ENCODE measurements at places on chromosomes 3 and 15.

GRCh38 chr3:29313981-29314726 lies 33.3 kb downstream of the RBMS3 start:
- DNase-seq: no peak

- no peak for DNase-seq
Measured at GRCh38 chr15:101039461-101039860, 120.3 kb downstream of the LRRK1 start.

DNA sequence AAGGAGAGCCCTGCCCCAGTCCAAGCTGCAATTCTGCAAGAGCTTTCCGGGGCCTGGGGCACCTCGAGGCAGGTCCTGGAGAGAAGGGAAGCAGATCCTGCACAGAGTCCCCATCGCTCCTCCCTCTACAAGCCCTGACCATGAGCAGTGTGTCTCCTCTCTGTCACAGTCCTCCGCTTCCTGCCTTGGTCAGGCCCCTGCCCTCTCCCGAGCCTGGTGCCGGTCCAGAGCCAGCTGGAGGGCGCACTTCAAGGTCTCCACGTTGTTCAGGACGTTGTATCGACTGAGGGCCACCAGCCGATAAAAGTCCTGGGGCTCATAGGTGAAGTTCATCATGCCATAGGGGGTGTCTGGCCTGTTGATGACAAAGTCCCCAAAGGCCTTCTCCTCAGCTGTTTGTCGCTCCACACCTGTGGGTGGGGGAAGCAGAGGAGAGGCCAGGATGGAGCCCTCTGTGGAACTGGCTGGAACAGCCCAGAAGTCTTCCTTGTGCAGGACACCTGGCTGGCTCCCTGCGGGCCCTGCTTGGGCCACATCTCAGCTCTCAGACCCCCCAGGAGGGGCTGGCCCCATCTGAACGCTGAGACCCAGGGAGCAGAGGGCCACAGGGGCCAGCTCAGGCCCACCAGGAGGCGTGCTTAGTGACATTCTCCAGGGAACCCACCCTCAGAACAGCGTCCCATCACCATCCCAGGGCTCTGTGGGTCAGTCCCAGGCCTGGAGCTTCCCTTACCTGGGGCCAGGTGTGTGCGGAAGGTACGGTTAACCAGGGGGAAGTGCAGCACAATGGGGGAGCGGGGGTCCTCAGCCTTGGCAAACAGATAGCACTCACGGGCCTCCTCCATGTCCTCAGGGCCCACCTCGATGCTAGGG lies 14.4 kb downstream of the PLA2G4F start:
- no peak for DNase-seq

- DNase-seq: peak; percentile 82
Measured at GRCh38 chr15:59437817-59438624, at the start of gene FAM81A. TSS of gene FAM81A (plus strand) at chr15:59438186. CDS start at chr15:59458627, 20,441 bp downstream.

DNA sequence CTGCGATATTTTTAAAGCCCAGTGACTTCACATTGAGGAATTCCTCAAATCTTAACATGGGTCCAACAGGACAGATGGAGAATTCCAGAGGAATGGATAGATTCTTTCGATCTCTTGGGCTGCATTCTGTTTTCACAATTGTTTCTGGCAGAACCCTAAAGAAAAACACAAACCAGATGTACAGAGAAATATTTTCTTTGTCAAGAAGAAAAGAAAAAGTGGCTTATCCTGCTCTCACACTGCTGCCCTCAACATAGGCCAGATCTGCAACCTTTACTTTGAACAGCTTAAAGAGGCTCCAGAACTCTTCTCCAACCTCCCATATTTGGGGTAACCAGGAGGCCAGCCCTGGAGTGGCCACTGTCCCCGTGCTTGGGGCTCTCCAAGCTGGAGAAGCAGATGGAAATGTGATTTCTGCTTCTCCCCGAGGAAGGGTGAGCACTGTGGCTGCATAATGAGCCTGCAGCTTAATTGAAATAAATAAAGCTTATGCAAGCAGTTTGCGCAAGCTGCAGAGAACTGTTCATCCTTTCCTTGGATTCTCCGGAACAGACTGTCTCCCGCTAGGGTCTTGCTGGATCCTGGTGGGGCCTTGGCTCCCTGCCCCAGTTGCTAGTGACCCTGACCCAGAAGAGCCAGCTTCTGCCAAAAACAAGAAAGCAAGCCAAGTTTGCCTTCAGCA lies 453.2 kb upstream of the PROK2 start:
- DNase-seq: no peak

All from amygdala (tissue), 56 donors.